Cardiac fibroblast (primary cell): ENCODE measurements at places on chromosomes 11 and 22.

- peak; percentile 78 for DNase-seq
These were observed 34.2 kb downstream of the TMEM184B start for GRCh38 chr22:38238519-38239071.

GRCh38 chr11:93746101-93746500 is 4.6 kb downstream of the C11orf54 start:
- DNase-seq = no peak

DNA sequence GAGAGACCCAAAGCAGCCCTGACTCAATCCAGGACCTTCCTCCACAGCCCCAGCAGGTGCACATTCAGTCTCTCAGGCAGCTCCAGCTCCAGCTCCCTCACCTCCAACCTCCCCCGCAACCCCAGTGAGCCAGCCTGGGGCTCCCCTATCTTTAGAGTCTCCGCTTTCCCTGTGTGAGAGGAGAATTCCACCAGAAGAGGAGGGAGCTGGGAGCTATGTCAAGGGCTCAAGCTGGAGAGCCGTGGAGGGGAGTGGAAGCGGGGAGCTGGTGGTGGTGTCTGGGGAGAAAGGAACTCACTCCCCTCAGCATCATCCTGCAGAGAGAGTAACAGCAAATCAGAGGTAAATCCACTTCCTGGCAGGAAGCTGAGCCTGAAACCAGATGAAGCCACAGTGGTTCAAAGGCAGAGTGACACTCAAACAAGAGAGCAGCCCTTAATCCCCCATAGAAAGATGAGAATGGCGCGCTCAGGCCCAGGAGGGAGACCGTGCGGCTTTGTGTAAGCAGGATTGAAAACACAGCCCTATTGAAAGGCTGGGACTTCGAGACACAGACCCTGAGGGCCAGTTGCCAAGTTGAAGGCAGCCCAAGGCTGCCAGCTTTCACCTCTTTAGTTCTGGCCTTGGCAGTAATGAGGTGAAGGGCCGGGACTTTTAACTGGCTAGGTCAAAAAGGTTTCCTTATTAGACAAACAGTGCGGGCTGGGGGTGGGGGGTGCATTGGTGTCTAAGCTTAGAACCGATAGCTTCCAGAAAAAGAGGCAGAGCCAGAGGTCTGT is 21.4 kb upstream of the CDON start:
- DNase-seq = no peak

DNA sequence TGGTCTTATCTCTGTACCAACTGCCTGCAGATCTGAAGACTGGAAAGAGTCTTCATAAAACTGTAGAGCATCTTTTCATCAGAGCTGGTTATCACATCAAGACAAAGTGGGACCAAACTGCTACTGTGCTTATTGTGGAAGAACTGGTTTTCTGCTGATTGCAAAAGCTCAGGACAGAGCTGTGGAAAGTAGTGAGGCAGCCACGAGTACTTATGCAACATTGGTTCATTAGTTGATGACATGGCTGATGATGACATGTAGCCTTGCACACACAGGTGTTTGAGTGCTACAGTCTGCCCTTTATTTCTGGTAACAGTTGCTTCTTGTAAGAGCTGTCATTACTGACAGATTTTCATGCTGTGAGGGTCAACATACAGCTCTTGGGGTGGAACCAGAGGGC is 185.4 kb upstream of the GUCY1A2 start:
- DNase-seq = no peak

DNA sequence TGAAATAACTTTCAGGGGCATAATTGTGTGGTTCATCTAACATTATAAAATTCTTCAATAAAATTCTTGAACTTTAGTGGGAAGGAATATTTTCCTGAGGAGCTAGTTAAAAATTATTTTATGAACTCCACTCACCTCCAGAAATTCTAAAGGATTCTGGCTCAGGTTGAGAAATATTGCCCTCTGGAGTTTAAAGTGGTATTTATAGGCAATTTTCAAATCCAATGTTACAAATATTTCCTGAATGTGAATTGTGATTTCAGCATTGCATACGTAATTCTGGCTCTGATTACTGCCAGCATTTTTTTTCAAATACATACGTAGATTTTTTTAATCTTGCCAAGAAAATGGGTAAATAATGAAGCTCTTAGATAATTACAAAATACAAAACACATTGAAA is 598.2 kb upstream of the ANO3 start:
- peak; percentile 34 for DNase-seq

GRCh38 chr11:4032097-4032496 is 62.5 kb upstream of the RRM1 start:
- DNase-seq = no peak

- DNase-seq = no peak
These were observed 988.1 kb downstream of the NTM start for GRCh38 chr11:132358573-132358953.

- DNase-seq = no peak
These were observed 24.0 kb downstream of the MARK2 start for GRCh38 chr11:63862923-63863322.
